ENCODE measurements at places on chromosomes 1 and 21.

DNA sequence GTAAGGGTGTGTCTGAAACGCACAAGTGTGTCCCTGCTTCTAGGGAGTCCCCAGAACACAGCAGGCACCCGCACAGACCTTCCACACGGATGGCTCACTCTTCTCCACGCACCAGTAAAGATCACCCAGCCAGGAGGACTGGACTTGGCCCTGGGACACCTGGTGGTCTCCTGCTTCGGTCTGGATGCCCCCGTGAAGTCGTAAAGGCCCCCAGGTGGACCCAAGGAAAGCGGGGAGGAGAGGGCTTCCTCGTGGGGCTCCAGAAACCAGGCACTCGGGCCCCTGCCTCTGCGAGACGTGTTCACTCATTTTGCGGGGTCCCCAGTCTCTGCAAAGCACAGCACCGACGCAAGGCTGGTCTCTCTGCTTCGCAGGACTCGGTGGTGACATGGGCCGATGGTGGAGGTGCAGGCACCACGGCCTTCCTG is 20.2 kb upstream of the COL6A2 start:
- DNase-seq, result no peak

DNA sequence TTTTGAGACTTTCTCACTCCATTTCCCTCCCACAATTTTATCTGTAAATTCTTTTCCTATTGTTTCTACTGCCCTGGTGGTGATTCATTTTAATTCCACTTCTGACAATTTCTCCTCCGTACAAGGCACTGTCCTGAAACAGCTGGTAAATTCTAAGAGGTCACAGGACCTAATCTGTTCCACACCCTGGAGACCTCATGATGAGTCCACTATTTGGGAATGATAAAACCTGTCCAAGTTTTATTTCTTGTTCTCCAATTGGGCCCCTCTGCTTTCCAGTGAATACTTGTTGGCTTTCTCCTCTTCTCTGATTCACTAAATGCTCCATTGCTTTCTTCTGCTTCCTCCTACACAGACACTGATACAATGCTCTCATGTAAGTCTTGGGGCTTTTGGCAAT is 343.1 kb upstream of the DUSP10 start:
- no peak for DNase-seq

DNA sequence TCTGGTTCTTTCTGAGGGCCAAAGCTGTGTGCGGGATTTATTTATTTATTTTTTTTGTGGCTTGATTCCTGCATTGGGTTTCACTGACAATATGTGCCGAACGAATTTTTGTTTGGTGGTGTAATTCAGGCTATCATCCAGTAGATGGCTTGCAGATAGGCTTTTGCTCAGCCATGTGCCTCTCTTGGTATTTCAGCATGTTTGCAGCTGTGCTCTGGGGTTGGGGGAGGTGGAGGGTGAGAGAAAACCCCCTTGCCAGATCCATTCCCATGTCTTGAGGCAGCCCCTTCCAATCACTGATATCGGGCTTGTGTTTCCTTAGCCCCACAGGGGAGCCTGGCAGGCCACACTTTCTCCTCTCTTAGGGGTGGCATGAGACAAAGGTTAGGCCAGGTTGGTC is 302.4 kb downstream of the PTGER3 start:
- peak; percentile 14 for DNase-seq

GRCh38 chr1:22918644-22919043 is 54.0 kb downstream of the LACTBL1 start:
- DNase-seq, result no peak

- no peak for DNase-seq
Measured at GRCh38 chr1:31943546-31944184, 5.5 kb upstream of the PTP4A2 start.

DNA sequence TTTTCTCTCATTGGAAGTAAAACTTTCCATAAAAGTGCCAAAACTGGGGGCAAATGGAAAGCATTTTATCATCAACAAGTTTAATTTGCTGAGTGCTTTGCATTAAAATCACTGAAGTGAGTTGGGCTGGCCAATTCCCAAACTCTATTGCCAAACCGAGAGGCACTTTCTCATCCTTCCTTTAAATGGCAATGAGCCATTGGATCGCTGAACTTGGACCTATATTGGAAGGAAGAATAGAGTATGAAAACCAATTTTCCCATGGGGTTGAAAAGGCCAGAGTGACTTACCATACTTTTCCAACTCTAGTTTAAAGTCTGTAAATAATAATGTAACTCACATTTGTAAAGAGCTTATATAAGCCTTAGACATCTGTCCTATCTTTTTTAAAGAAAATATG is 189.1 kb upstream of the C1orf87 start:
- no peak for DNase-seq

DNA sequence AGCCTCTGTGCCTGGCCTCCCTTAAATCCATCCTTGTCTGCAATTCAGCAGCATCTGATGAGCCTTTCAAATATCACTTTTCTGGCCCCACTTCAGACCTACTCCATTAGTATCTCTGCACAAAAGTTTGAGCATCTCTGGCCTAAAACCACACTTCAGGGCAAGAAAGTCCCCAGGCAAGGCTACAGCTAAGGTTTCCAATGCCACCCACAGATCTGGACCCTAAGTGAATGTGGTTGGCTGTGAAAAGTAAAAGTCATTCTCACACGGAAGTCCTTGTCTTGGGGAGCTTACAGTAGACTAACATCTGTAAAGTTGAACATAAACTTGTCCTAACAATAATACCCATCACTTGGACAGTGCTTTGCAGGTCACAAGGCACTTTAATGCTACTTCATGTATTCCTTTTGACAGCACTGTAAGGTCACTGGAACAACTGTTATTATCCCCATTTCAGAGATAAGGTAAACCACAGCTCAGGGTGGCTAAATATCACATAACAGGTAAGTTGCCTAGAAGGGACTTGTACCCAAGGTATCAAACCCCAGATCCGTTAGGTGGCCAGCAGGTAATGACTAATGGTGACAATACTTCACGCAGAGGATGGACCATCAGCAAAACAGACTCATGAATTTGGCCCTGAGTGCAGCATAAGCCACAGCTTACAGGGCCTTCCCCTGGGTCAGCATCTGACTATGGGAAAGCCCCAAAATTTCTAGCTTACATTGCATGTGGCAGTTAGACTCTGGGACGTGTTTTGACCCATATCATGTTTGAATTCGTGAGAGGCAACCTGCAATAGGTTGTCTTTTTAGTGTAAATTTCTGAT is 356.0 kb downstream of the HHAT start:
- DNase-seq, result no peak

DNA sequence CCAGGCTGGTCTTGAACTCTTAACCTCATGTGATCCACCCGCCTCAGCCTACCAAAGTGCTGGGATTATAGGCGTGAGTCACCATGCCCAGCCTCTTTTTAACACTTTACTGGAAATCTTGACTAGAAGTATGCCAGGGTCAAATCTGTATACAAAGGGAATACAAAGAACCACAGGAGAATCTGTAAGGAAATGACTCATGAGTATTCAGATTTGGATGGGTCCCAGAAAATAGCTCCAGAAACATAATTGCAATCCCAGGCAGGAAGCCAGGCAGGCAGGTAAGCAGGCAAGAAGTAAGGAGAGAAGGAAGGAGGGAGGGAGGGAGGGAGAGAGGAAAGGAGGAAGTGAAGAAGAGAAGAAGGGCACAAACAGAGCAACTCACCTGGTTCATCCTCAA is 22.8 kb upstream of the TIAM1 start:
- DNase-seq, result no peak

DNA sequence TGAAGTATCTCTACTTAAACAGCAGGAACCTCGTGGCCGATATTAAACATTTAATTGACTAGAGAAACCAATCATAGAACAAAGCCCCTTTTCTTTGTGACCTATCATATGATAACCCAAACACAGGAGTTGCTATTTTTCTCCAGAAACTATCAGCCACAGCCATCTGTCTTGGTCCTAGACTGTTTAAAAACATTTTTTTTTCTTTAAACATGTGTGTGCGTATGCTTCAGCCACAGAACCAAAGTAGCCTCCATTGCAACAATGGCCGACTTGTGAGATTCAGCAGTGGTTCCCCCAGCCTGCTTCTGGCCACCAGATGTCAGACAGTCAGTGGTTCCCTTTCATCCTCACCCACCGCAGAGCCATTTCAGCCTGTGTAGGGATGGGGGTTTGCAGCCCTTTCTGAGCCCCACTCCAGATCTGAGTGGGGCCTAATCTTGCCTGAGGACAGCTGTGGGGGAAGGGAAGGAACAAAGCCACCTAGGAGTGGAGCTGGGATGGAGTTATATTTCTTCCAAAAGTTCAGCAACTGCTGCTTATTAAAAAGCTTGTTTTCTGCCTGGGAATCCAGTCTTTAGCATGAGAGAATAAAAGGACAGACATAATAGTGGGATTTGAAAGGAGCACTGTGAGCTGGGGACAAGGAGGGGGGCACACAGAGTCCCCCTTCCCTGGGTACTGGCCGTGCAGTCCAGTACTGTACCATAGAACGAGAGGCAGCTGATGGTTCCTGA is 11.7 kb upstream of the IGSF3 start:
- DNase-seq, result no peak

GRCh38 chr1:168509875-168510791 is 33.7 kb downstream of the XCL2 start:
- DNase-seq, result peak; percentile 77

DNA sequence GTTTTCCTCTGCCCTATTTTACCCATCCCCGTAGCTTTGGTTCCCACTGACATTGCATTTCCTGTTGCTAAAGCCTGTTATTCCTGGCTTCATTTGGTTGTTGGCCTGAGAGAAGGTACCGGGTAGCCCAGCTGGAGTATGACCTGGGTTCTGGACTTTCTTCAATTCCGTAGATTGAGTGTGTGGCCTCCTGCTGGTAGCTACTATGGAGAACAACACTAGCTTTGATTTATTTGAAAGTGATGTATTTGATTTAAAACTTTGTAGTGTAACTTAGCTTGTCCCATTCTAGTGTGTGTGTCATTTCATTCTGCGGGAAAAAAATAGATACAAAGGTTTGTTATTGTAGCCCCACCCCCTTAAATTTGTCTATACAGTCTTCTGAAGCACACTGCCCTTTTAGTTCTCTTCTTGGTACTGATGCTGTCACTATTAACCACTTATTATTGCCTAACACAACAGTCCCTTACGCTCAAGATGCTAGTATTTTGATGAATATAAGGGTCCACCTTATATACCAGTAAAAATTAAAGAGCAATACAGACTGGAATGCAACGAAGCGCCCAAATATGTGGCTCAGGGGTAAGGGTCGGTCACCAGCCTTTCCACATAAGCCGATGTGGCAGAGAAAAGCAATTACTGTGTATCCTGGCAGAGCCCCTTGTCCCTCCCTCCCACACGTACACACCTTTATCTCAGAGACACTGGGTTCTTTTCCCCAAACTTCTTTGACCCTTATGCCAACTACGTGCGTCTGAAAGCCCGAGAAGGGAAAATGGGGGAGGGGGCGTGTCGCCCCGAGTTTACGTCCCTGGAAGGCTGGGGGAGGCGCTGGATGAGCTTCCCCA is 643 bp upstream of the MOV10 start:
- DNase-seq, result peak; percentile 31

DNA sequence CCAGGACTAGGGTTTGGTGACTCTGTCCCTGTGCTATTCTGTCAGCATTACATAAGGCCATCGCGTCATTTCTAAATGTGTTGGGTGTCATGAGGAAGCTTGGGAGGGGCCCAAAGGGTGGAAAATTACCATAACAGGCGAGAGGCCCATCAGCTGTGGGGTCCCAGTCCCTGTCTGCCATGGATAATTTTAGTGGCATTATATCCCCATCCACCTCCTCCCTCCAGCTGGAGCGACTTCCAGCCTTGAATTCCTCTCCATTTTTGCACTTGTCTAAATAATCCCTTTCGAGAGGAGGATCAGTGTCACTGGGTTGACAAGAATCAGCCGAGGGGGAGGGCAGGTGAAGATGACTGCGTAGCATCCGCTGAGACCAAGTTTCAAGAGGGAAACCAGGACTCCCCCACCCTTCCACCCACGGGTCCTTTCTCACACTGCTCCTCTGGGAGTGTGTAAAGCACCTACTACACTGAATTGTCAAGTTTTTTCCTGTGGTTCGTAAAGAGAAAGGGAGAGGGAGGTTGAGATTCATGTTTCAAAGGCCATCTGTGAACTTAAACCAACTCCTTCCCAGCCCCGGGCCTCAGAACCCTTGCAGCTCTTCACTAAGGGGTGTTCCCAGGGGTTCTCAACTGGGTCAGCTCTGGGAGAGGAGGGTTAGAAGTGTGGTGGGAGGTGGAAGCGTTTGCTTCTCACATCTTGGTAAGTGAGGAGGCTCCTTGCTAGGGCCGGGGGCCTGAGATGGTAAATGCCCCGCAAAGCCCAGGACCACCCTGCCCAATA is 29.2 kb downstream of the VASH2 start:
- no peak for DNase-seq

GRCh38 chr21:19045876-19046275 is 642.3 kb upstream of the TMPRSS15 start:
- no peak for DNase-seq

GRCh38 chr1:49106445-49106844 is 329.8 kb upstream of the BEND5 start:
- DNase-seq, result no peak

GRCh38 chr1:94668528-94668927 is 127.0 kb upstream of the F3 start:
- DNase-seq, result no peak

DNA sequence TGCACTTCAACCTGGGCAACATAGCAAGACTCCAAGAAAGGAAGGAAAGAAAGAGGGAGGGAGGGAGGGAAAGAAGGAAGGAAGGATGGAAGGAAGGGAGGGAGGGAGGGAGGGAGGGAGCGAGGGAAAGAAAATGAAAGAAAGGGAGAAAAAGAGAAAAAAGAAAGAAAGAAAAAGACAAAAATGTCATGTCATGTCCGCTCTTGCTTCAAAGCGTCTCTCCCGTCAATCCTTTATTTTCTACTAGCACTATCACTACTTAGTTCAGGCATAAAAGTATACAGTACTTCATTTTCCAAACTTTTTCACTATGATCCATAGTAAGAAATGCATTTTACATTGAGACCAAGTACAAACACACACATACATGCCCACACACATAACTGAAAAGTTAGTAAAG is 64.7 kb downstream of the SH3GLB1 start:
- DNase-seq, result no peak

GRCh38 chr1:29119121-29119929 is 4.4 kb downstream of the TMEM200B start:
- DNase-seq, result no peak

GRCh38 chr1:19054216-19054615 is 97.7 kb upstream of the IFFO2 start:
- DNase-seq, result no peak

DNA sequence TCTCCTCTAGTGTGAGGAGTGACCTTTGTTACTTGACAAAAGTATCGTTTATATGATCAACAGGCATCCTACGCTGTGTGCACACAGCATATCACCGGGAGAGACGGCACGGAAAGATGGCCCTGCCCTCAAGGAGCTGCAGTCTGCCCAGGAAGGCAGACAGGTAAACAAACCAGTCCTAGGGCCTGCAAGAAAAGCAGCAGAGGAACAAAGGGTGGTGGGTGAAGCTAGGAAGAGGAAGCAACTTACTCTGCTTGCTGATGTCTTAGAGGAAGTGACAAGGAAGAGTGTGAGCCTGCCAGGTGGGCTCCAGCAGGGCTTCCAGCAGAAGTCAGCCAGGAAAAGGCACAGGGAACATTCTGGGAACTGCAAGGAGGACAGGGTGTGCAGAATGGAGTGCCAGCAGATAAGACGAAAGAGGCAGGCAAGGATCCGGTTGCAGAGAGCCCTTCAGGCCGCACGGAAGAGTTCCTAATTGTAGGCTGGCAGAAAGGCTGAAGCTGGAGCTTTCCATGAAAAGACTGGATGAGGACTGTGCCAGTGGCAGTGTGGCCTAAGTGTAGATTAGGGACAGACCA is 106.7 kb downstream of the SLC45A1 start:
- DNase-seq, result peak; percentile 42

- peak; percentile 34 for DNase-seq
Measured at GRCh38 chr1:84122780-84123382, 21.2 kb upstream of the PRKACB start.

All from inflammatory macrophage treated with lipopolysaccharide for 1 hour (primary cell).